ENCODE measurements at places on chromosomes 16 and 17.
A peak's percentile ranks its signal among the peaks of the same experiment; 100 is the strongest.

- no peak for DNase-seq
Measured at GRCh38 chr17:51741458-51741857, 417.1 kb downstream of the CA10 start.

DNA sequence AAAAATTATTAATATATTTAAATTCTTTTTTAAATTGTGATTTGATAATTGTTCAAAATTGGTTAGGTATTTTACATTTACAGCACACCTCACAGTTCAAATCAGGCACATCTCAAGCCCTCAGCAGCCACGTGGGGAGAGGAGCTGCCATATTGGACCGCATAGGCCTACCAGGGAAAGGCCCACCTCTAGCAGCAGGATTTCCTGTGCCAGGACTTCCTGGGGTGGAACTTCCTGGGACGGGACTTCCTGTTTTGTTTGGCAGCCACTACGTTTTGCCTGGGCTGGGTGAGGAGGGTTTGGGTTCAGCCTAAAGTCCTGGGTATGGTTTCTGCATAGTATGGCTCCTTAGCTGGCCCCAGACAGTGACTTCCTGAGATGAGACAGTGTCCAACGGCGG is 298.5 kb upstream of the FOXF1 start:
- peak; percentile 9 for DNase-seq

GRCh38 chr16:81973737-81974136 is 37.5 kb downstream of the SDR42E1 start:
- no peak for DNase-seq

GRCh38 chr17:59234631-59235030 is 14.3 kb downstream of the GDPD1 start:
- no peak for DNase-seq

GRCh38 chr16:17083628-17084027 is 387.1 kb downstream of the XYLT1 start:
- DNase-seq: no peak

GRCh38 chr16:57611706-57612105 is 16.7 kb upstream of the ADGRG1 start:
- no peak for DNase-seq

GRCh38 chr16:57572978-57573728 is 30.7 kb downstream of the ADGRG5 start:
- no peak for DNase-seq

- DNase-seq: no peak
Measured at GRCh38 chr16:20236579-20237289, 90.6 kb downstream of the GP2 start.

GRCh38 chr16:26561303-26561702 is 505.4 kb upstream of the C16orf82 start:
- no peak for DNase-seq

GRCh38 chr17:63514974-63515373 is 8.2 kb upstream of the KCNH6 start:
- no peak for DNase-seq

GRCh38 chr16:78489072-78489471 is 389.6 kb downstream of the WWOX start:
- DNase-seq: no peak

DNA sequence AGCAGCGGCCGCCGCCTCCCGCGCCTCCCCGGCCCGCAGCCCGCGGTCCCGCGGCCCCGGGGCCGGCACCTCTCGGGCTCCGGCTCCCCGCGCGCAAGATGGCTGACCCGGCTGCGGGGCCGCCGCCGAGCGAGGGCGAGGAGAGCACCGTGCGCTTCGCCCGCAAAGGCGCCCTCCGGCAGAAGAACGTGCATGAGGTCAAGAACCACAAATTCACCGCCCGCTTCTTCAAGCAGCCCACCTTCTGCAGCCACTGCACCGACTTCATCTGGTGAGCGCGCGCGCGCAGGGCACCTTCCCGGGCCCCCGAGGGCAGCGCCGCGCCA is 258 bp downstream of the PRKCB start:
- no peak for DNase-seq

DNA sequence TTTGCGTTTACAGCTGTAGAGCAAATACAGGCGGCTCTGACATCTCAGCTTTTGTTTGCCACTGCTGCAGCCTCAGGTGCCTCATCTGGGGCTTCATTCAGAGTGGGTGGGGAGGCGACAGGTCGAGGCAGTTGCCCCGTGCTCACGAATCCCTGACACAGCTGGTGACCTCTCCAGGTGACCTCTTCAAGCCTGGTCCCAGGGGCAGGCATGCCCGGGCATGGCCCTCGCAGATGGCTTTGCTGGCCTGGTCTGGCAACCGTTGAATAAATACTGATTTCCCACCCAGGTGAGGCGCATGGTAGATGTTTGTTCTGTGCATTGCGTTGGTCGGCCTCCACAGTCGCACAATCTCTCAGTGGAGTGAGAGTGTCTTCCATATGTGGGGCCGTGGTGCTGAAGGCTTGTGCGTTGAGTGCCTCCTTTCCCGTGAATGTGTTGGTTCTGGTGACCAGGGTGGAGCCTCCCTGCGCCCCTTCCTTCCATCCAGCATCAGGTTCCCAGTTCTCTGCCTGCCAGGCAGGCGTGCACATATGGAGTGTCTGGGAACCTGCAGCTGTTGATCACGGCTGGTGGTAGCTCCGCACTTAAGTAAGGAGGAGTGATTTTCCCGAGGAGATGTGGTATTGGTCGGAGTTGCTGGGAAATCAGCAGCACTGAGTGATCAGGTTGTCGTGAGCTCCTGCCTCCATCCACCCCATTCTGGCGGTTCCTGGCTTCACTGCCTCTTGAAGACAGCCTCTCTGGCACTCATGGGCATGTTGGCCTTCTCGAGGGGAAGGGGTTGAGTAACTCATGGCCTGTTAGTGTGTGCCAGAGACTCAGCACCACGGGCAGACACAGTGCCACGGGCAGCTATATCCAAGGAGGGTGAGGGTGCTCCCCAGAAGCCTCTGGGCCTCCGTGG is 149.7 kb downstream of the RPTOR start:
- DNase-seq: no peak

- no peak for DNase-seq
Measured at GRCh38 chr17:36703860-36704266, 102.5 kb downstream of the MRM1 start.

- DNase-seq: no peak
Measured at GRCh38 chr17:40582328-40582901, 17.1 kb upstream of the CCR7 start.

DNA sequence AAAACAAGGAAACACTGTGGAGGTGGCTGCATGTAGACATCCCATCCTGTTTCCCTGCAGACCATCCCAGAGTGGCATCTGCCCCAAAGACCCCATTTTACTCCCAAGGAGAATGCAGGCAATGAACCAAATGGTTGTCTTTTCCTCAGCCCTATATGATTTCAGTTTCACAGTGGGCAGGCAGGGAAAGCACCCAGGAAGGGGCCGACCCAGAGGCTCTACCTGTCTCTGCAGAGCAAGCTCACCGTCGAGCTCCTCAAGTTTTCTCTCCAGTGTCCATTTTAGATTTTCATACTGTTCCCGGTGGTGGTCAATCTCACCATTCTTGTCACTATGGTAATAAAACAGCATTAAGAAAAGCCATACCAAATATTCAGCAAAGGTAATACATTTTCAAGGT is 14.6 kb downstream of the CCDC57 start:
- no peak for DNase-seq

DNA sequence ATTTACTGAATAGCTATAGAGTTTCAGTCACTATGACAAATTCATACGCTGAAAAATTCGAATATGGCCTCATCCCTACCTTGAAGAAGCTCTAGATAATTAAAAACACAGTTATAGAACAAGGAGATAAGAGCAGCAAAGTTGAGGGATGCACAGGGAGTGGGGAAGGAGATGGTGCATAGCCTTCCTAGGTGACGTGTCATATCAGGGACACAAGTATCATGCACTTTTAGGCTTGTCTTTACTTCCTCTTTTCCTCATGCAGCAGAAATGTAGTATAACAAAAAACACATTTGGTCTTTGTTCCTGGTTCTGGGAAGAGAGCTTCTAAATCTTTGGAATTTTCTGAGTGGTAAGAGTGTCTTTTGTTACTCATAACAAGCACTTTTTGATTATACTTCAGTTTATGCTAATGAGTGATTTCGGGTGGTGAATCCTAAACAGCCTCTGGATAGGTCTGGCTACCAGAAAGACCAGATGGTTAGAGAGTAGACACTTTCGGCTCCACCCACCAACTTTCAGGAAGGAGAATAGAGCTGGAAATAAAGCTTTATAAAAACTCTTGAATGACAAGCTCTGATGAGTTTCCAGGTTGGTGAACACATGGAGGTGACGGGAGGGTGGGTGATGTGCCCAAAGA is 341.4 kb downstream of the UTP18 start:
- DNase-seq: no peak

DNA sequence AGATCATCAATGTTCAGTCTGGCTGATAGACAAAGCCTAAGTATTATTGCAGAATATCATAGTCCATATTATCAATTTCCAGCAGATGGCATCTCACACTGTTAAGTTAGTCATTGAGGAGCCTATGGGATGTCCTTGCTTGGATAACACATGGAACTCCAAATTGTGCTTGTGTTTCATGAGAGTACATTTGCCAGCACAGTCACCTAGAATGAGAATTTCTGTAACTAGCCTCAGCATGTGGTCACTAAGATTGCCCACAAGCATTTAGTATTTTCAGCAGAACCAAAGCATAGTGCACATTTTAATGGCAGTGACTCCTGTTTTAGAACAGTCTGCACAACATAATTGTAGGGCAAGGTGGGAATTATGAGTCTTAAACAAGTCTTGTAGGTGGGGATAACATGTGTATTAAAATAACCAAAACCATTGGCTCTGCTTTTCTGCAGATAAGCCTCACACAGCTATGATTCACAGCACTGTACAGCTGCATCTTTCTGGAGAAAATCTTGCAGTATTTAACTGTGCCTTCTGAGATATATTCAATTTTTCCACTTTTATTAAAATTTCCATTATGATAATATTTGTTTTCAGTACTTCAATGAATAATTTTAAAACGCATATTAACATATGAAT is 882.8 kb upstream of the SOX9 start:
- DNase-seq: no peak

DNA sequence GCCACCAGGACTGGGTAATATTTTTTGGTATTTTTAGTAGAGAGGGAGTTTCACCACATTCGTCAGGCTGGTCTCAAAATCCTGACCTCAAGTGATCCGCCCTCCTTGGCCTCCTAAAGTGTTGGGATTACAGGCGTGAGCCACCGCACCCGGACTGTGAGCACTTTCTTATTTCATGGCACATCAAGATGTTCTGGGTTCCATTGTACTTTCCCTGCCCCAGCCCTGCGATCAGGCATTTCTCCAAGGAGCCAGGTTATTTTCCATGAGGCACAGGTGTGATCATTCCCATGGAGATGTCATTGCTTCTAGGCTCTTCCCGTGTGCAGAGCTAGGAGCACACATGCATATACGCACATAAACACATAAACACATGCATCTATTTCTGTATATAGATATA is 2.6 kb upstream of the ANKRD40CL start:
- no peak for DNase-seq

DNA sequence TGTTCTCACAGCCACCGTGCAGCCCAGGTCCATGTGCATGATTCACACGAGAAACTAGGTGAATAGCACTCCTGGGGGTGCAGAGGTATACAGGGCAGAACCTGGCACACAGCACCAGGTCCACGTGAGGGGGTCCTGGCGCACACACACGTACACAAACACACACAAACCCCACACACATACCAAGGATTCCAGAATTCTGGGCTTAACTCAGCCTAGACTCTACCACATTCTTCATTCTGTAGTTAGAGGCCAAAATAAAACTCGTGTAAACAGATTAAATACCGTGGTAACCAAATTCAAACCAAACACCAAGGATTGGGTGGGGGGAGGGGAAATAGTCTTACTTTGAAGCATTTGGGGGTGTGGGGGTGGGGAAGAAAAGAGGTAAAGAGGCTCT is 58.5 kb downstream of the XYLT1 start:
- DNase-seq: no peak

DNA sequence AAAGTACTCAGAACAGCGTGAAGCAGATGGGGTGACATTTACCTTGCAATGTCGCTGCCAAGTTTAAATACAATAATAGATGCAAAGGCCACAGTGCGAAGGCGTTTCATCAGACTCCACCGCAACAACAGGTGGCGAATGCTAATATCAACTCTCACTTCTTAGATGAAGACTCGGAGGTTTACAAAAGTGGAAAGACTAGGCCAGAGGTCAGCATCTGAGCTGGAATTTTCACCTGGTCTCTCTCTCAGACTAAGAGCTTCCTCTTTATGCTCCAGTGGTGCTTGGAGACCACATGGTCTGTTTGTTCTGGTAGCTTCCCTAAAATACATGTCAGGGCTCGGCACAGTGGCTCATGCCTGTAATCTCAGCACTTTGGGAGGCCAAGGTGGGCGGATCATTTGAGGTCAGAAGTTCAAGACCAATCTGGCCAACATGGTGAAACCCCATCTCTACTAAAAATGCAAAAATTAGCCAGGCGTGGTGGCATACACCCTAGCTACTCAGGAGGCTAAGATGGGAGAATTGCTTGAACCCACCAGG is 169.1 kb downstream of the XYLT1 start:
- DNase-seq: no peak

GRCh38 chr17:8371786-8372185 is 4.7 kb downstream of the KRABD2 start:
- DNase-seq: no peak

DNA sequence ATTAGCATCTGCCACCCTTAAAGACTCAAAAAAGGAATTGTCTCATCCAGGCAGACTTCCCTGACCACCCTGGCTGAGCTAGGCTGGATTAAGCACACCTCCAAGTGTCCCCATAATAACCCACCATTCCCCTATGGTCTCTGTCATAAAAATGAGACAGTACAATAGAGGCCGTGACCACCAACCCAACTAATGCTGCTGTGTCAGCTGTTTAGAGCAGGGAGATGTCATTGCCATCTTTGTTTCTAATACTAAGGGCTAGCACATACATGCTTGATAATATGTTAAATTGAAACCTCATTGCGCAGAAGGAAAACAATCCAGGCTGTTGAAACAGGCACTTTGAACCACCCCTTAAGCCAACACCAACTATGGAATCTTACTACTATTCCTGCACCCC is 7.2 kb upstream of the ADAMTS18 start:
- no peak for DNase-seq

DNA sequence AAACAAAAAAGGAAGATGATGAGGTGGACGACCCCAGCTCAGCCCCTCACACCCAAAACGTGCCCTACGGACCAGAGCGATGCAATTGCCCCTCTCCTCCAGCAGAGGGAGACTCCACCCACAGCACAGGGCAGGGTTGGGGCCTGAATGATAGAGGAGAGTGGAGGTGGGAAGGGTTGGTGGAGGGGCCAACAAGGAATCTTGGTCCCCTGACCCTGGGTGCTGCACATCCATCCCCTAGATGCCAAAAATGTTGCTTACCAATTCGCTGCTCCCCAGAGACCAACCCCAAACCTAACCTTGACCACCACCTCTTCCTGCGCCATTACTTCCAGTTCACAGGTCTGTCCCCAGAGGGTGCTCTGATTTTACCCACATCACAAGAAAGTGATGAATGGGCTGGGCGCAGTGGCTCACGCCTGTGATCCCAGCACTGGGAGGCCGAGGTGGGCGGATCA is 12.9 kb downstream of the P2RX5 start:
- DNase-seq: no peak
